ENCODE measurements at places on chromosomes 5 and 9.

DNA sequence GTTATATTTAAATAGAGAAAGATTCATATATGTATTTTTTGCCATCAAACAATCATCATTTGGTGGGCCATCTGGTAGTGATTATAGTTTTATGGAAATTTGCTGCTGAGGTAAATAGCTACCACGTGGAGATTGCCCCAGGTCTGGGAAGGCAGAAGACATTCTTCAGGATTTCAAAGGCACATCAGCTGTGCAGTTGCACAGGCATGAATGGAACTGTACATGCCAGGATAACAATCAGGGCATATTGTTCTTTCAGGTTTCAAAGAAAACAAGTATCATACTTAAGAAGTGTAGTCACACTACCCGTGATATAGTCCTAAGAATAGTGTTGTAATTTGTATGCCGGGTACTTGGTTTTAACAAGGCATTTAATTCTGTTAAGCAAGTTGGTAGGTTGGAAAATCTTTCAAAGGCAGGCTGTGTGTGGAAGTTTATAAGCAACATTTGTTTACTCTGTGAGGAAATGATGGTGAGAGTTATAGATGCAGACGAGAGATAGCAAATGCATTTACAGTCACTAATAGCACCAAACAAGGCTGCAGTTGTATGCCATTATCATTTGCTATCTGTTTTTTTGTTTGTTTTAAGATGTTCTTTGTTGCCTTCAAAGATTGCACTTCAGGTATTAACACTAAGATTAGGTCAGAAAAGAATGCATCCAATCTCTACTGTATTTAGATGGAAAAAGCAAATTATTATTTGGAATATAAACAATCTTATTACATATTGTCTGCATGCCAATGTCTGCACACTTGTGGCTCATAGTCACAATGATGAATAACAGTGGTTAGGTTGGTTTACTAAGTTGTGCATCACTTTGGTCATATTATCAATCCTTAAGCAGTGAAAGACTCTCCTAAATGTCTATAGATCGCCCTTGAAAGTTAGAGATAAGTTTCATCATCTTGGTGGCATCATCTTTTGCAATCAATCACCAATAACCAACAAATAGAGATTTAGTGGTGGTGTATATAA lies 55.3 kb downstream of the RPS23 start:
- DNase-seq: no peak

DNA sequence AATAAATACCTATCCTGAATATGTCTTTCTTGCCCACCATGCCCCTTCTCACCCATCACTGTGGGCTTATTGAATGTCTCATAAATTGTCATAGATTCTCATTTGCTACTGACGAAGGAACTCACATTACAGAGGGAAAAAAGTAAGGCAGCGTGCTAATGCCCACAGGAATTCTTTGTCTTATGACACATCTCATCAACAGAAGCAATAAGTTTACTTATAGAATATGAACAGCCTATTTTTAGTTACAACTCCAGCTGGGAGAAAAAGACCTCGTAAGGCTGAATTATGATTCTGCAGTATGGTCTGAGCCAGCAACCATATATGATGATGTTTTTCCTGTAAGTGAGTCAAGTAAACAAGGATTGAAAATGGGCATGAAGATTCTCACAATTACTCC lies 22.4 kb upstream of the ATG10 start:
- DNase-seq: no peak

GRCh38 chr5:66616520-66617225 lies 20.5 kb downstream of the MAST4 start:
- no peak for DNase-seq

GRCh38 chr9:126851286-126851880 lies 9.1 kb upstream of the ZBTB34 start:
- DNase-seq: no peak

GRCh38 chr5:145198525-145199260 lies 636.4 kb downstream of the PRELID2 start:
- no peak for DNase-seq

- no peak for DNase-seq
Measured at GRCh38 chr5:172855597-172856292, 21.7 kb downstream of the ERGIC1 start.

DNA sequence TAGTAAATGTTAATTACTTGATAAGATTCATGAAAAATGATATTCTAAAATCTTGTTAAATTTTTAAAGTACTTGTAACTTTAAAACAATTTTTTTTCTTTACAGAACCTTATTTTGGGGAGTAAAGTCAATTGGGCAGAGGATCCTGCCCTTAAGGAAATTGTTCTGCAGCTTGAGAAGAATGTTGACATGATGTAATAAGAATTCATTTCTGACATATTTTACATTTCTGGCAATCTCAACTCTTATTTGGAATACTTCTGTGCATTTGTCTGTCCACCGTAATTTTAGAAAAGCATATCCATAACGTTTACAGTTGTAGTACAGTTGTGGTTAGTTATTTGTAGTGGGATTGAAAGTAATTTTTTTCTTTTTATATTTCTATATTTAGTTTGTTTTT lies 20.2 kb downstream of the CENPH start:
- no peak for DNase-seq

All from GM13976 (cell line).